ENCODE measurements at places on chromosomes 3 and 15.

DNA sequence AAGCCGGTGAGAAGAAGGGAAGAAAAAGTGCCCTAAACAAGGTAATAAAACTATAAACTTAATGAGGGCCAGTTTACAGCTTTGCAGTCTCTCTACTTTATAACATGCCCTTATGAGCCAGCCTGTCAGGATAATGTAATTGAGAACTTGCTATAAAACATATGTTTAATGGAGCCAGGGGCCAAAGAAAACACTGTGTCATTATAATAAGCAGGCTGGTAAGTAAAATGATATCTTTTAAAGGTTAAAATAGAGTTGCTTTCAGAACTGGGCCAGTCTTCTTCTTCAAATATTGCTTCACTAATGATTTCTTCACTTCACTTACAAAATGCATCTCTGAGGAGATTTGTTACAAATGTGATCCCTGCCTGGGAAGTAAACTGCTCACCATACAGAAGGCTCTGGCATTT lies 192.5 kb downstream of the SHOX2 start:
- no peak for DNase-seq

- no peak for DNase-seq
These were observed 25.5 kb downstream of the FAN1 start for GRCh38 chr15:30929064-30929669.

- no peak for DNase-seq
These were observed 5.0 kb upstream of the EPHB1 start for GRCh38 chr3:134790065-134790464.

DNA sequence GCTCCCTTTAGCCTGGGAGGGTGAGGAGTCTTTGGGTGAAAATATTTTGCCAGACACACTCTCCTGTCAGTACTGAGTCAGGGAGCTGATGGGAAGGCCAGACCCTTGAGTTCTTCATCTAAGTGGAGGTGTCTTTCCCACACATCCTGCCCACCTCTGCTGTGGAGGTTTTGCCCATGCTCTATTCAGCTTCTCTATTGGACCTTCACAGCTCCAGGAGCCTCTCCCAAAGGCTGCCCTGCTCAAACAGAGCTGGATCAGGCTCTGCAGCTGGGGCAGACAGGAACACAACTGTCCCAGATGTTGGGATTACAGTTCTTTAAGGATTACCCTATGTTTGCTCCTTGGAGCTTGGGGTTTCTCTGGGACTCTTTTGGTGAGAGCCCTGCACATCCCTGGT lies 77.9 kb downstream of the SPSB4 start:
- DNase-seq: no peak

DNA sequence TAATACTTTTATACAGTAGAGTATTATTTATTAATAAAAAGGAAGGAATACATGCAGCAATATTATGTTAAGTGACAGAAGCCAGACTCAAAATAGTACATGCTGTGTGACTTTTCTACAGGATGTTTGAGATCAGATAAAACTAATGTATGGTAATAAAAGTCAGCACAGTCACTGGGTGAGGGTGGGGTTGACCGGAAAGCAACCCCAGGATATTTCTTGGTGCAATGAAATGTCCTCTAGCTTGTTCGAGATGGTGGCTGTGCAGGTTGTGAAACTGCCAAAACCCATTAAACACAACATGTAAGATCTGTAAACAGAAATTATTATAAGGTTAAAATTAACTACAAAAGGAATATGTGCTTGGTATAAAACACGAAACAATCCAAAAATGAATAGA lies 20.8 kb upstream of the ALDH1L1 start:
- no peak for DNase-seq

- DNase-seq: no peak
These were observed 4.6 kb upstream of the APBA2 start for GRCh38 chr15:28881170-28881569.

GRCh38 chr3:126558336-126559071 lies at the start of gene C3orf22:
C3orf22 (minus strand) TSS chr3:126558932; CDS start chr3:126553390, 5,542 bp downstream.
- DNase-seq: no peak

DNA sequence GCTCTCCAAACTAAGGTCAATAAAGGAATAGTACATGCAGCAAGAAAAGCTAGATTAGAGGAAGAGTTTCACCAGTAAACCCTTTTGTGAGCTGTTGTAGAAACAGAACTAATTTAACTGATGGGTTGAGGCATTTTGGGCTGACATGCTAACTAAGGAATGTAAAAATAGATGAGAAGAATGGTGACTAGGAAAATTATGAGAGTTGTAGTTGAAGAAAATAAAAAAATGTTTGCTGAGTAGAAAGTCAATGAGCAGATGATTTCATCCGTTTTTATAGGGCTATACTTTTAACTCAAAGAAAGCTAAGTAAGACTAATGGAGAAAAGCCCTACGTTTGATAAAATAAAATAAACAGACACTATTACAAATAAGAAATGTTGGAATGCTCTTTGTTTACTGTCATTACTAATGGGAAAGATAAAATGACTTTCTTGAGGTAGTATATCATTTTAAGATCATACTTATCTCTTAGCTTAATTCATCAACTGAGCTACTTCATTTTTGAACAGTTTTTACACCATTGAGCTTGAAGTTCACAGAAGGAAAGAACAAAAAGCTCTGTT lies 209.4 kb upstream of the DPH6 start:
- DNase-seq: no peak

GRCh38 chr15:101489599-101490407 lies at the start of gene PCSK6:
PCSK6 (minus strand) TSS chr15:101489707; CDS start chr15:101489670, 37 bp downstream.
- no peak for DNase-seq

GRCh38 chr3:186609247-186609868 lies 3.5 kb upstream of the AHSG start:
- no peak for DNase-seq

GRCh38 chr3:190076601-190077394 lies 43.9 kb downstream of the P3H2 start:
- DNase-seq: no peak

DNA sequence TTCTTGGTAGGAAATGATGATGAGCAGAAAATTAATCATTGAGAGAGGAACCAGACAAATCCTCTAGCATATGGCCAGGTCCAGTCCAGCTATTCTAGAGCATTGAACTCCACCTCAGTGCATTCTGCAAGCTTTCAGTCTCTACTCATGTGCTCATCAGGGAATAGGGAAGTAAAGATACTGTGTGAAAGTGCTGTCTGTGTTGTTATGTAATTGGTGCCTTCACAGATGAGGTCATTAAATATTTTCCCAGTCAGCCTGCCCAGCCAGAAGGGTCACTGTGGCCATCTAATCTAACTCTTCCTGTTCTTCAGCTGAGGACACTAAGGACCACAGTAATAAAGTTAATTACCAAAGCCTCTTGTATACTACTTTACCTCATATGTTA lies 28.2 kb downstream of the C3orf62 start:
- DNase-seq: no peak

DNA sequence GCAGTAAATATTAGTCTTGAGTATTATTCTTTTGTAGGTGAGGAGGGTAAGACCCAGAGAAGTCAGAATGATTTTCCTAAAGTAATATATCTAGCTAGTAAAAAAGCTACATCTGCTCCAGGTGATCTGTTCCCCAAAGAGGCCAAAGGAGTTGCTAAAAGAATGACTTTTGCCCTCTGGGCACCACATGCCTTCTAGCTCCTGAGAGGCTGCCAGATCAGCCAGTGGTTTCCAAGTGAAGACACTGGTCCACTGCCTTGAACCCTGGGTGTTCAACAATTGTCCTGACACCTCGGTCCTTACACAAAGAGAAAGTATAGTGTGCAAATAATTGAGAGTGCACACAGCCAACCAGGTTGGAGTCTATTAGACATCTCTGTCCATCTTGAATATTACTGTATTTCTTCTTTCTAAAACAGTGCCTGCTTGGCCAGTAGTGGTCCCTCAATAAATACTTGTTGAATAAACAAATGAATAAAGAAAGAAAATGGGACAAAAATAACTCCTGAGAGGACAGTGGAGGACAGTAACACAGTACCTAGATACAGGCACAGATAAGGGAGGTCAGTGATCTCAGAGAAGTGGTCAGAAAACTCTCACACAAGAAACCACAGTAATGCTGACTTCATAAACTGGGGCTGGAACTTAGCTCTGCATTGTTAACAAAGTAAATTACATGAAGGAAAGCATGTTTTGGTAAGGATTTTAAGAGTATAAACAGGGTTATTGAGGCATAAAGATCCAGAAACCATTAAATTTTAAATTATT lies 56.6 kb upstream of the CSTA start:
- no peak for DNase-seq

DNA sequence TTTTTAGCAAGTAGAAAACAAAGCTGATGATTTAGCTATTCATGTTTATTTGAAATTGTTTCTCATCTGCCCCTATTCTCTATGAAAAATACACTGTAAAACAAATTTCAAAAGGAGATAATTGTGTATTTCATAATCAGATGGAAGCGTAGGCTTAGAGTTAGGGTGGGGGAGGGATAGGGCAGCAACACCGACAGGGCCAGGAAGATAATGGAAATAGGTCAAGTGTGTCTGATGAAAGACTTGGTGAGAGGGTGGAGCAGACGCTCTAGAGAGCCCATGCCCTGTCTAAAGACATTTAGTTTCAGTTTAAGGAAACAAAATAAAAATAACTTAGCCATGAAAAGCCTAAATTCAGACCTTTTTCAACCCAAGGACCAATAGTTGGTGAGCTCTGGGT lies 51.6 kb upstream of the ARL6 start:
- no peak for DNase-seq

GRCh38 chr3:88742674-88743507 lies 364.5 kb upstream of the EPHA3 start:
- no peak for DNase-seq

DNA sequence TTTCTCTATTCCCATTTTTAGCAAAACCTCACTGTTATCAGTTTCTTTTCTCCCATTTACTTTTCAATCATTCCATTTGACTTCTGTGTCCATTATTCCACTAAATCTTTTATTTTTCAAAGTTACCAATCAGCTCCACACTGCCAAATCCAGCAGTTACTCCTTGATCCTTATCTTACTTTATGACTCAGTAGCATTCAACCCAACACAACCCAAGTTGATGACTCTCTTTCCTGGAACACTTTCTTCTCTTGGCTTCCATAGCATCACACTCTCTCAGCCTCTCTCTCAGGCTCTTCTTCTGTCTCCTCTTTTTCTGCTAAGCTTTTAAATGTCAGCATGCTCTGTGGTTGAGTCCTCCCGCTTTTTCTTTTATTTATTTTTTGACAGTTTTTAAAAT lies 36.3 kb downstream of the RASGRP1 start:
- DNase-seq: no peak

DNA sequence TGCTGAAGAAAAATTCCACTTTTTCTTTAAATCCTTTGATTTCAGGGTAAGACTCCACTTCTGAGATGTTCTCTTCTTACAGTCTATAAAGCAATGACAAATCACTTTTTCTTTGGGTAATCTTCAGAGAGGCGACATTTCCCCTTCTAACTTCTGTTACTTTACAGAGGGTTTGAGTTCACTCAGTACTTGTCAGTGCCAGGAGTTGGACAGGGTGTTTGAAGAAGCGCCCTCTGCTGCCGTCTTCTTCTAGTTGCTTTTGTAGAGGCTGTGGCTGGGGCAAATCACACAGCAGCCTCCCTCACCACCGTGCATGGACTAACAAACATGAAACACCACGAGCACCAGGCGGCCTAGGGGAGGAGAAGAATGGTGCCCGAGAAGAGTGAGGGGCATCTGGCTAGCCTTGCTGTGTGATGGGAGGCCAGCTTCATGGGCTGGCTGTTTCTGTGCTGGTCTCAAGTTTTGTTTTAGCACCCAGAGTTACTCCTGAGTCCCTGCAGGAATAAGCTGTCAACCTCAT lies at the start of gene CD80:
TSS of gene CD80 (minus strand) at position 174 of the 523 bp plus-strand sequence. CDS start 1,886 bp downstream, outside the sequence.
- peak; percentile 24 for DNase-seq

GRCh38 chr3:28912120-28912885 lies 368.6 kb upstream of the RBMS3 start:
- no peak for DNase-seq

DNA sequence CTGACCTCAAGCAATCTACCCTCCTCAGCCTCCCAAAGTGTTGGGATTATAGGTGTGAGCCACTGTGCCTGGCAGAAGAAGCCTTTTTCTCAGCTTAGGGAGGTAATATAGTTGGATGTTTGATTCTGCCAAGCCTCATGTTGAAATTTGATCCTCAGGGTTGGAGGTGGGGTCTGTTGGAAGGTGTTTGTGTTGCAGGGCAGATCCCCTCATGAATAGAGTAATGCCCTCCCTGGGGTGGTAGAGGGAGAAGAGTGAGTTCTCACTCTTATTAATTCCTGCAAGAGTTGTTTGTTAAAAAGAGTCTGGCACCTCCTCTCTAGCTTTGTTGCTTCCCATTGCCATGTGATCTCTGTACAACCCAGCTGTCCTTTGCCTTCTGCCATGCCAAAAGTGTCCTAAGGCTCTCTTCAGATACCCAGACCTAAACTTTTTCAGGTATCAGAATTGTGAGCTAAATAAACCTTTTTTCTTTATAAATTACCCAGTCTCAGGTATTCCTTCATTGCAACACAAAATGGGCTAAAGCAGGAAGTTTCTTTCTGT lies 16.4 kb downstream of the NECTIN3 start:
- DNase-seq: no peak

DNA sequence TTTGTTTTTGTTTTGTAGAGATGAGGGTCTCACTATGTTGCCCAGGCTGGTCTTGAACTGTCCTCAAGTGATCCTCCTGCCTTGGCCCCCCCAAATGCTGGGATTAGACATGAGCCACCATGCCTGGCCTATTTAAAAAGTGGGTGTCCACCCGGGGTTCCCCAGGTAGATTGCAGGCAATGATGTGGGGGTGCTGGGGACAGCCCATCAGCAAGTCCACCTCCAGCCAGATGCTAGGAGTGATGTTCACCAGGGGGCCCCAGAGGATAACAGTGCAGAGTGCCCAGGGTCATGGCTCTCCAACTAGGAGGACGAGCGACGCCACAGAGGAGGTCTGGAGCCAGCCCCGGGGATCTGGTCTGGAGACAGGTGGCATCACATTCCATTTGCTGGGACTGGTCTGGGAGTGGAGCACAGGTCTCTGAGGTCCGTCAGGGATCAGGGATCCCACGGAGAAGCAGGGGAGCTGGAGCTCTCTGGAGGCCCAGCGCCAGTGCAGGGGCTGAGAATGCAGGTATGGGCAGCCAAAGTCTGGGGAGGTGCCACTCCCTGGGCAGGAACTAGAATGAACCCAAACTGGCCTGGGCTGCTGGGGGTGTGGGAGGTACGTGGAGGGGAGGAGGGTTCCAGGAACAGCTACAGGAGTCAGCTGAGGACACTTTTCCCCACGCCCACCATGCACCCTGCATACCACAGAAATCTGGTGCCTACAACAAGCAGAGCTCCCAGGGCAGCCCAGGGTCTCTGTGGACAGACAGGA lies 51.2 kb upstream of the PCSK6 start:
- no peak for DNase-seq

DNA sequence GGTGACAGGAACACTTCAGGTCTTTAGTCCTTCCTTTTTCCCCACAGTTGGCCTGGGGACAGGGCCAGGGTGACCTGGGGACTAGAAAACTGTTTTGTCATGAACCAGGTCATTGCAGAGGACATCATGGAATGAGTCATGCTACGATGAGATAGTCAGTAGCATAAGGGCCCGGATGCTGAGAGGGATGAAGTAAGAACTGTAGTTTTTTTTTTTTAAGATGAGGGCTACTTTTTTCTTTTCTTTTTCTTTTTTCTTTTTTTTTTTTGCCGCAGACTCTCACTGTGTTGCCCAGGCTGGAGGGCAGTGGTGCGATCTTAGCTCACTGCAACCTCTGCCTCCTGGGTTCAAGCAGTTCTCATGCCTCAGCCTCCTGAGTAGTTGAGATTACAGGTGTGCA lies 8.0 kb downstream of the MAP2K5 start:
- DNase-seq: no peak

Data from activated gamma-delta T cell treated with Interleukin-2 at 50 U/mL for 16 hours (primary cell).